ENCODE measurements at places on chromosomes 11 and 22. TPM values are rescaled to one million over a fixed set of nuclear protein-coding genes. Genes with fewer than 3 reads are reported as not detected.

DNA sequence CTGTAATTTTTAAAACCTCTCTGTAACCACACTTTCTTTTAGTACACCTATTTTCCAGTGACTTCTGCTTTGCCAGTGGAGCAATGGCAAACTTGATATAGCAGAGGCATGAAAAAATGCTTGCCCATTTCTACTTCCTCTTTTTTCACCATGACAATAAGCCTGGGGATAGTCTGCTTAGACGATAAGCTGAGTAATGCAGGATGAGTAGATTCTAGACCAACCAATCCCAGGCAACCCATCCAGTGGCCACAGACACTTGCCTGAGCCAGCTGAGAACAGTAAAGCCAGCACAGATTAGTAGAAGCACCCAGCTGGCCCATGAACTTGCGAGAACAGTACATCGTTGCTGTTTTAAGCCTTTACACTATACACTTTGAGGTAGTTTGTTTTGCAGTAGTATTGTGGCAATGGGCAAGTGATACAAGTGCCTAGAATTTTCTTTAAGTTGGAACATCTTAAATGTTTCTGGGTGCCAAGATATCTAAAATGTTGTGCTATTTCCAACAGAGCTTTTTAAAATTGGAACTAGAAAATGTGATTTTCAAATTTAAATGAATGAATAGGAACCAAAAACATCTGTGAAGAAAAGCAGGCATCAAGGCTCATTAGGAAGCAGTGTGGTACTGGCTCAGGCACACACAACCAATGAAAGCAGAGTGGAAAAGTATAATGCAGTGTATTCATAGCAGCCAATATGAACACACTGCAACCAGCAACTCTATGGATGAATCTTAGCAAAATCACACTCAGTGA, 37.7 kb downstream of the DDI1 start:
- no peaks in the 10 kb centered on the region for H3K4me1 ChIP-seq
- peak; percentile 19 for DNase-seq
- H3K27ac ChIP-seq = no peak overlapping the region

- no peaks in the 10 kb centered on the region for H3K27me3 ChIP-seq
- no peak overlapping the region for H3K4me3 ChIP-seq
- DNase-seq = no peak
- H3K27ac ChIP-seq = no peak overlapping the region
- H3K36me3 ChIP-seq = no peaks in the 10 kb centered on the region
- no peaks in the 10 kb centered on the region for H3K4me1 ChIP-seq
These were observed 15.3 kb upstream of the IL17REL start for GRCh38 chr22:50027639-50028537.

DNA sequence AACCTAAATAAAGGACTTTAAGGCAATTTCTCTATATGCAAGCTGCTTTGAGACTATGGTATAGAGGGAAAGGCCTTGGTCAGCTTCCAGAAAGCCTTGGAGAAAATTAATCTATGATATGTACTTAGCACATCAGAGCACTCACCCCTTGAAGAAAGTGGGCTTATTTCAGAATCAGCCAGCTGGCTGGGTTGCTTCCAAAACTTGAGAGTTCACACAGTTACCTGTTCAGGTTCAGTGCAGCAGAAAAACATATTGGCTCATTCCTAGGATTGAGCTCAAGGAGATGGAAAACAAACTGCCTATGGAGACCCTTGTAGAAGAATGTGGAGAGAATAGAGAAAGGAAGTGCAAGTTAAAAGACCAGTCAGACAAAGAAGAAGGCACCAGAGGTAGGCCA, 22.7 kb downstream of the CCDC81 start:
- H3K27ac ChIP-seq = no peak overlapping the region
- no peak overlapping the region for H3K4me3 ChIP-seq
- H3K36me3 ChIP-seq = no peaks in the 10 kb centered on the region
- DNase-seq = no peak

GRCh38 chr22:17133137-17133536, 12.0 kb upstream of the TMEM121B start:
- H3K27ac ChIP-seq = no peak overlapping the region
- H3K27me3 ChIP-seq = no peaks in the 10 kb centered on the region
- H3K4me3 ChIP-seq = no peak overlapping the region
- no peak for DNase-seq
- H3K36me3 ChIP-seq = peaks cover 5% of the 10 kb centered on the region

DNA sequence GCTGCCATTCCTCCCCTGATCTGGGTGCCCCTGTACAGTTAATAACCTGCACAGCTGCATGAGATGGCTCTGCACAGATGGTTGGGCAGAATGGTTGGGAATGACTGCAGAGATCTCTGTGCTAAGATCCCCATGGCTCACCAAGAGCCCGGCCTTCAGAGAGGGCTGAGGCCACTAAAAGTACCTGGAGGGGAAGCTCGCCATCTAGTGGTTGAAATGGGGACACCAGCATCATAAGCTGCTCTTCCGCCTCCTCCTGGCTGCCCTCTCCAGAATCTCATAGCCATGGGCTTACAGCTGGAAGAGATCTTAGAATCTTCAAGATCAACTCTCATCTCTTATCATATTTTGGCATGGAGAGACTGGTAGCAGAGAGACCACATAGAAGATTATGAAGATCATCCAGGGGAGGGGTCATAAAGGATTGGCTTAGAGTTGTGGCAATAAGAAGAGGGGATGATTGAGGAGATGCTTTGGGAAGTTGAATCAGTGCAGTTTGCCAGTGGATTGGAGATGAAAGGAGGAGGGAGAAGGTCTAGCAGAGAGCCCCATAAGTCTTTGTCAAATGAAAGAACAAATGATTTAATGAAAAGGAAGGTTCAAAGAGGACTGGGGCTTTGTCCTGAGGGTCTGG, 22.0 kb upstream of the TLCD5 start:
- H3K27me3 ChIP-seq = no peaks in the 10 kb centered on the region
- no peak overlapping the region for H3K4me3 ChIP-seq
- DNase-seq = peak; percentile 37
- H3K36me3 ChIP-seq = no peaks in the 10 kb centered on the region

- no peaks in the 10 kb centered on the region for H3K36me3 ChIP-seq
- H3K4me1 ChIP-seq = peaks cover 4% of the 10 kb centered on the region
- no peaks in the 10 kb centered on the region for H3K27me3 ChIP-seq
- no peak for DNase-seq
- H3K27ac ChIP-seq = no peak overlapping the region
These were observed 14.4 kb downstream of the ARHGEF12 start for GRCh38 chr11:120350637-120351036.

- H3K36me3 ChIP-seq = no peaks in the 10 kb centered on the region
- H3K4me1 ChIP-seq = peaks cover 29% of the 10 kb centered on the region
- H3K4me3 ChIP-seq = no peak overlapping the region
- no peak for DNase-seq
These were observed 57.5 kb downstream of the PTPRJ start for GRCh38 chr11:48037709-48038468.

GRCh38 chr11:74775762-74776161, 27.1 kb downstream of the RNF169 start:
- H3K36me3 ChIP-seq = no peaks in the 10 kb centered on the region
- DNase-seq = no peak
- H3K4me1 ChIP-seq = peaks cover 9% of the 10 kb centered on the region
- H3K27me3 ChIP-seq = no peaks in the 10 kb centered on the region

DNA sequence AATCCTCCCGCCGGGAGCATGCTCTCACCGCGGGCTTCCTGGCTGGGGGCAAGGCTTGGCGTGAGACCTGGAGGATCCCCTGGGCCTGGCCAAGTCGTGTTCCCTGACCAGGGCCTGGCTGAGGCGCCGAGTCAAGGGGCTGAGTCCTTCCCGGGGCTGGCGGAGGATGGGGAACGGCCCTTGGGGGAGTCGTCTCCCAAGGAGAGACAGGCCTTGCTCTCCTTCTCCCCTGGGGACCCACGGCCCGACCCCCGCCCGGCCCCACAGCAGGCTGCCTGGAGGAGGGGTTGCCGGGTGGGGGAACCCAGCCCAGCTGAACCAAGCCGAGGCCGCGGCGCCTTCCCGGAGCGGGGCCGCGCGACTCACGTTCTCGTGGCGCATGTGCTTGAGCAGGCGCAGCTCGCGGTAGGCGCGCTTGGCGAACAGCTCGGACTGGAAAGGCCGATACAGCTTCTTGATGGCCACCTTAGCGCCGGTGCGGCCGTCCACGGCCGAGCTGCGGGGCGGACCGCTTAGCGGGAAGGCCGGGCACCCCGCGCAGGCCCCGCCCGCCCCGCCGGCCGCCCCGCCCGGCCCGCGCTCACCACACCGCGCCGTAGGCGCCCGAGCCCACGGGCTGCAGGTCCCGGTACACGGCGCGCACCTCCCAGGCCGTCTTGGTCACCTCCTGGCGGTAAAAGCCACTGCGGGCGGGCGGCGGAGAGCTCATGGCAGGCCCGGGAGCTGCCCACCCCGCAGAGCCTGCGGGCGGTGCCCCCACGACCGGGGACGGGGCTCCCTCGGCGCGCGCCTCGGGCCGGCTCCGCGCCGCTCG, 475 bp downstream of the MAPK12 start:
- peak overlapping the region; percentile 89 for H3K4me3 ChIP-seq
- no peaks in the 10 kb centered on the region for H3K27me3 ChIP-seq
- H3K27ac ChIP-seq = peak overlapping the region; percentile 52

GRCh38 chr11:129321076-129321475, 54.6 kb upstream of the BARX2 start:
- DNase-seq = no peak
- H3K27ac ChIP-seq = no peak overlapping the region
- no peaks in the 10 kb centered on the region for H3K27me3 ChIP-seq
- no peaks in the 10 kb centered on the region for H3K36me3 ChIP-seq
- H3K4me3 ChIP-seq = no peak overlapping the region
- H3K4me1 ChIP-seq = no peaks in the 10 kb centered on the region

Gene ASPHD2
- 10.6 TPM for total RNA-seq

Gene P2RX3
- not detected for total RNA-seq

Gene SCGB1D1
- total RNA-seq = not detected

Gene DNAJB7
- not detected for total RNA-seq

Measured in GM12878 (cell line).